ENCODE measurements at places on chromosomes 2 and 18.

GRCh38 chr2:181978351-181979150 lies 7.1 kb upstream of the PPP1R1C start:
- DNase-seq, result no peak

DNA sequence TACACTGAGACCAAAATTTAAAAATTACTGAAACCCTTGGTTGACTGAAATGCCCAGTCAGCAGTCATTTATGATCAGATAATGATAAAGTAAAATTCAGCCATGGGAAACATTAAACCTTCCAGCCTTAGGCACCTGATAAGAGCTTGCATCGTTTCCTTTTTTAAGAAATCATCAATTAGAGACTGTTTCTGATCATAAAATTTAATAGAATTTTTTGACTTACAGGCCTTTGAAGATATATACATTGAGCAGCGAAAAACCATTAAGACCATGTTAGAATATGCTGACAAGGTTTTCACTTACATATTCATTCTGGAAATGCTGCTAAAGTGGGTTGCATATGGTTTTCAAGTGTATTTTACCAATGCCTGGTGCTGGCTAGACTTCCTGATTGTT lies 99.6 kb upstream of the CSRNP3 start:
- DNase-seq, result no peak

DNA sequence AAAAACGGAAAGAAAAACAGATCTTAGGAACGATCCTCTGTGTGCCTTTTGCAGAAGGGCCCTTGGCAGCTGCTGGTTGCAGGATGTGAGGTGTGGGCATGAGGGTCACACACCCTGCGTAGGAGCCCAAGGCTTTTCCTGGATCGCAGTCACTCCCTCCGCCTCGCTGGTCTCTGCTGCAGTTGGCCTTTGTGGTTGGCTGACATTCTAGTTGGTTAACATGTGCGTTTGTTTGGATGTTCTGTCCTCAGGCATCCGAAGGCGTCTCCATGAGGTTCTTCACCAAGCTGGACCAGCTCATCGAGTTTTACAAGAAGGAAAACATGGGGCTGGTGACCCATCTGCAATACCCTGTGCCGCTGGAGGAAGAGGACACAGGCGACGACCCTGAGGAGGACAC lies 61.7 kb downstream of the INPP5D start:
- no peak for DNase-seq

- DNase-seq, result no peak
These were observed 14.8 kb upstream of the MLPH start for GRCh38 chr2:237472187-237472712.

DNA sequence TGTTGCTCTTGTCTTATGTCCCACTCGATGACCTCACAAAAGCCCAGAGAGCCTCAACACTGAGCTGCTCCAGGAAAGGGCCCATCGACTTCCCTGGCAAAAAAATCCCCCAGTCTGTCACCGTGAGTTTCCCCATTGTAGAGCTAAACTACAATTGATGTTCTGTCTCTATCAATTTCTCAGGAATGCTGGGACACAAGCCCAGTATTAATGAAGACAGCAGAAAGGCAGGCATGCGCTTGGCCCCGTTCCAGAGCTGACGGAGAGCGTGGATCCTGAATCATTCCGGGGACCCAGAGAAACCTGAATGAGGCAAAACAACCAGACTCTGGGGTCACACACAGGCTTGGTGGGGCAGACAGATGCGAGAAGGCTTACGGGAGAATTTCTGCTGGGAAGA lies 146.9 kb downstream of the TTC32 start:
- DNase-seq, result no peak

DNA sequence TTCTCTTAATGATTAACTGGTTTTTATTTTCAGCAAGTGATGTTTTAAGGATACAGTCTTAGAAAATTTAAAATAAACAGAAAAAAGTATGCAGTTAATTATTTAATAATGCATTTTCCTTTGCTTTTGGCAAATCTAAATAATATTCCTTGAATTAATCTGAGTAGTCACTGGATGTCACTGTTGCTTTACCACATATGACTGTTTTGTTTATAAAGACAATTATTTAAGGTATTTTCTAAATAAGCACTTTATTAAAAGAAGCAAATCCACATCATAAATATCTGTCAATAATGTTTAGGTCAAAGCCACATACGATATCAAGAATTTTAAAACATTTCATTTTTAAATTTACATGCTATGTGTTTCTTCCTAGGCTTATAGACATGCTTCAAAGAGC lies 40.6 kb upstream of the TFPI start:
- no peak for DNase-seq

DNA sequence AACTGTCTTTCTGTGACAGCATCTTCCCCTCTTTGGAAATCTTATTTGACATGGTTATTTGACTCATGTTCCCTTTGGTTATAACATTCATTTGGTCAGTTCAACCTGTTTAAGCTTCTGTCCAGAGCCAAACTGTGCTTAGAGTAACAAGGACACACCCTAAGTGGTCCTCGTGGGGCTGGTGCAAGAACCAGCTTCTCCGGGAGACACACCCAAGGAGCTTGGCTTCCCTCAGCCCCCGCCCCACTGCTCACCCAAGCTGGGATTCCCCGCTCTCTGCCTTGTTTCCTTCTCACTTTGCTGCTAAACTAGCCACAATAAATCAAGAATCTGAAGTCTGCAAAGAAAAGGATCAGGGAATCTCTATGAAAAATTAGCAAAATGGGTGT lies 1.4 kb downstream of the SCYGR3 start:
- DNase-seq, result no peak

- DNase-seq, result peak; percentile 94
These were observed 86.1 kb downstream of the ACVR1 start for GRCh38 chr2:157789933-157790511.

- DNase-seq, result no peak
These were observed 2.1 kb downstream of the KLF7 start for GRCh38 chr2:207163756-207164005.

Measured in RPMI8226 (cell line).